ENCODE measurements at places on chromosomes 2 and 18.

GRCh38 chr2:60675301-60675700 is 80.8 kb upstream of the PAPOLG start:
- no peak for DNase-seq

- no peak for DNase-seq
These were observed 349.8 kb downstream of the TNS1 start for GRCh38 chr2:217652761-217653639.

- DNase-seq = peak; percentile 26
These were observed 643 bp downstream of the PLCL1 start for GRCh38 chr2:197804758-197805714.

- DNase-seq = no peak
These were observed 38.4 kb upstream of the ZNF236 start for GRCh38 chr18:76783786-76784484.

GRCh38 chr18:12571630-12572029 is 86.3 kb downstream of the SPIRE1 start:
- DNase-seq = no peak

DNA sequence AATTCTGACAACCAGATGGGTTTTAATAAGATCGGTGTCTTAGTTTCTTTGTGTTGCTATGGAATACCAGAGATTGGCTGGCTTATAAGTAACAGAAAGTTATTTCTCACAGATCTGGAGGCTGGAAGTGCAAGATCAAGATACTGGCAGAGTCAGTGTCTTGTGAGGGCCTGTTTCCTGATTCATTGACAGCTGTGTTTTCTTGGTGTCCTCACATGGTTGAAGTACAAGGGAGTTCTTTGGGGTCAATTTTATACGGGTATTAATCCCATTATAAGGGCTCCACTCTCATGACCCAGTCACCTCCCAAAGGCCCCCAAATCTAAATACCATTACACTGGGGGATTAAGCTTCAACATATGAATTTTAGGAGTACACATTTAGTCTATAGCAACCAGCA is 421.1 kb downstream of the LRP1B start:
- DNase-seq = no peak

DNA sequence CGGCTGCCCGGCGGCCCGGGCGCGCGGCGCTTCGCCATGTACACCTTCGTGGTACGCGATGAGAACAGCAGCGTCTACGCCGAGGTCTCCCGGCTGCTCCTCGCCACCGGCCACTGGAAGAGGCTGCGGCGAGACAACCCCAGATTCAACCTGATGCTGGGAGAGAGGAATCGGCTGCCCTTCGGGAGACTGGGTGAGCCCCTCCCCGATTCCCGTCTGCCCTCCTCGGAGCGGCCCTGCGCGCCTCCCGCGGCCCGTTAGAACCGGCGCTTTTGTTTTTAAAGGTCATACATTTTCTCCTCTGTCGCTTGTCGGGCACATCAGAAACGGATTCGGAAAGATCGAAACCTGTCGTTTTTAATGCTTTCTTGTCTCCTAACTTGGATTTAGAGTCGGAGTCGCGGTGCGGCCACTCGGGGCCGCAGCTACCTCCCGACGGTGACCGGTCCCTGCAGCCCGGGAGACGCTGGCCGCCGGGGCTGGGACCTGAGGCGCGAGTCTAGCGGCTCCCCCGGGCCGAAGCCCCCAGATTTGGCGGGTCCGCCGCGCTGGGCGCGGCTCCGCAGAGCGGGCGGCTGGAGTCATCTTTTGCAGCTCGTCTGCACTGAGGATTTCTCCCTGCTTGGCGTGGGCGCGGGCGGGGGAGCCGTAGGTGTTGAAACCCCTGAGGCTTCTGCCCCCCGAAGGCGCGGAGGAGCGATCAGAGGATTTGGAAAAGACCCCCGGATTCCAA is 519 bp downstream of the TTL start:
- no peak for DNase-seq

GRCh38 chr18:23779696-23780303 is 90.5 kb downstream of the LAMA3 start:
- DNase-seq = no peak

GRCh38 chr2:36587556-36587955 is 10.4 kb downstream of the FEZ2 start:
- DNase-seq = no peak

- no peak for DNase-seq
These were observed 7.5 kb upstream of the COLEC11 start for GRCh38 chr2:3587432-3587831.

Data from stimulated activated CD8-positive, alpha-beta memory T cell treated with anti-CD3 and anti-CD28 coated beads, Interleukin-4, amount 100 ng/mL, for 24 hours (primary cell).